ENCODE measurements at places on chromosomes 5 and 9. TPM values are rescaled to one million over a fixed set of nuclear protein-coding genes. Genes with fewer than 3 reads are reported as not detected.

DNA sequence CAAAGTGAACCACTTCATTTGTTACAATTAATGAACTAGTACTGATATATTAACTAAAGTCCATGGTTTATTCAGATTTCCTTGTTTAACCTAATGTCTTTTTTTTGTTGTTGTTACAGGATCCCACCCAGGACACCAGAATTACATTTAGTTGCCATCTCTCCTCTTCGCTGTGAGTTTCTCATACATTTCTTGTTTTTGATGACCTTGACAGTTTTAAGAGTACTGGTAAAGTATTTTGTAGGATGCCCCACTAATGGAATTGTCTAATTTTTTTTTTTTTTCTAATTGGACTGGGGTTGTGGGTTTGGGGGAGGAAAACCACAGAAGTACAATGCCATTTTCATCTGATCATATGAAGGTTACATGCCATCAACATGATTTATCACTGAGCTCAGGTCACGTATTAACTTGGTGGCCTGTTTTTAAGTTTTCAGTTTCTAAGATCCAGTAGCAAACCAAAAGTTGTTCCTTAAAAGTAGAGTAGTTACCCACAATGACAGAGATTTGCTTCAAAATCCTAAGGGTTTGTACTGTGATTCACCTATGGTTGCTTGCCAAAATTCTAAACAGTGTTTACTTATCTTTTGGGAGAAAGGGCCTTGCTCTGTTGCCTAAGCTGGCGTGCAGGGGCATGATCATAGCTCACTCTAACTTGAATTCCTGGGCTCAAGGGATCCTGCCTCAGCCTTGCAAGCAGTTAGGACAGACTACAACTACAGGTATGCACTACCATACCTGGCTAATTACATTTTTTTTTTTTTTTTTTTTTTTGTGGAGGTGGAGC lies 4.5 kb upstream of the OTULIN start:
- peak; percentile 59 for DNase-seq

- DNase-seq, result no peak
Measured at GRCh38 chr5:125316915-125317535, 570.6 kb upstream of the ZNF608 start.

GRCh38 chr5:118533156-118533555 lies 455.2 kb downstream of the DTWD2 start:
- DNase-seq, result no peak

DNA sequence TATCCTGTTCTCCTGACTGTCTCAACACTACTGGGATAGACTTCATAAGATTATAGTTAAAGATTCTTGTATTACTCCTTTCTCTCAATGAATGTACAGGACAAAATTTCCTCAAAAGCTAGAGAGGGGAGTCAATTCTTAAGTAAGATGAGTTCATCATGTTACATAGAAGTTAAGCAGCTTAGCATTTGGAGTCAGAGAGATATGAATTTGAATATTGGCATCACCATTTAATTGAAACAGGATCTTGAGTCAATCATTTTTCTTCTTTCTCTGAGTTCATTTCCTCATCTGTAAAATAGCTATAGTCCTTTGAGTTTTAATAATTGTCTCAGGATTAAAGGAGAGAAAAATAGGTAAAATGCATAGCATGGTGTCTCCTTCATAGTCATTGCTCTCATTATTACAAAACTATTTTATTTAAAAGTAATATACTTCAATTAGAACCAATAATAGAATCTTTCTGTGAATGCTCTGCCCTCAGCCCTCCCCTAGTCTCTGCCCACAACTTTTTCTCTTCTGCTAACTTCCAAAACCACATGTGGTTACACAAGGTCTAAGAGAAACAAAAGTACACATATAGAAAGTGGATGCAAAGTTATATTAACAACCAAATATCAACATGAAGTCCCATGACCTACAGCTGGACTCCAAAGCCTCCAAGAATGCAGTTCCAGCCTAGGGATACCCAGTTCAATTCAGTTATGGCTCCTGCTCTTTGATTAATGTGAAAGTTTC lies 265.6 kb downstream of the TLE1 start:
- DNase-seq, result no peak

DNA sequence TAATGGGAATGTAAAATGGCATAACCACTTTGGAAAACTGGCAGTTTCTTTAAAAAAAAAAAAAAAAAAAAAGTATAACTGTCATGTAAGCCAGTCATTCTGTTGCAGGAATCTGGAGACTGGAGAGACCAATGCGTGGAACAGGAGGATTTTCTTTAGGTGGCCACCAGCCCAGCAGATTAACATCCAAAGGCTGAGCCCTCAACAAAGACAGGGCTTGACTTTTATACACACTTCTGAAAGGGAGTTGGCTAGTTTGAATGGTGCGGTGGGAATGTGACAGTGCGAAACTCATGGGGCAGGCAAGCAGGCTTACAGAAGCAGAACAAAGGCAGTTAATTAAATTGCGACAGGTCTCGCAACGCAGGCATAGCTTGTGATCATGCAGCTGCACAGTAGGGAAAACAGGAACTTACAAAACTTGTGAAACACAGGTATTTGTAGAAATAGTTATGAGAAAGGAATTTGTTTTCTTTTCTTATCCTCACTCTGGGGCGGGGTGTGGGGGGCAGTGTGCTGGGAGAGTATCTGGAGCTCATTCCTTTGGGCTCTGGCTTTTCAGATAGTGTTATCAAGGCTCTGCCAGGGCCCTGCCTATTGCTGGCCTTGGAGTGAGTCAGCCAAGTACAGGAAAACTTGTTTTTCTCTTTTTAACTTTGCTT lies 12.0 kb downstream of the UIMC1 start:
- DNase-seq, result no peak

Gene CETN3
- 20.0 TPM for polyA plus RNA-seq

Gene PCDHGA5
- polyA plus RNA-seq, result 2.6 TPM

Gene EGFLAM
- 6.9 TPM for polyA plus RNA-seq
